ENCODE measurements at places on chromosomes 3 and 15.

GRCh38 chr3:54818942-54819341 is 108.9 kb downstream of the LRTM1 start:
- no peak for DNase-seq

- DNase-seq, result no peak
Measured at GRCh38 chr3:184512621-184513020, 49.0 kb upstream of the EPHB3 start.

DNA sequence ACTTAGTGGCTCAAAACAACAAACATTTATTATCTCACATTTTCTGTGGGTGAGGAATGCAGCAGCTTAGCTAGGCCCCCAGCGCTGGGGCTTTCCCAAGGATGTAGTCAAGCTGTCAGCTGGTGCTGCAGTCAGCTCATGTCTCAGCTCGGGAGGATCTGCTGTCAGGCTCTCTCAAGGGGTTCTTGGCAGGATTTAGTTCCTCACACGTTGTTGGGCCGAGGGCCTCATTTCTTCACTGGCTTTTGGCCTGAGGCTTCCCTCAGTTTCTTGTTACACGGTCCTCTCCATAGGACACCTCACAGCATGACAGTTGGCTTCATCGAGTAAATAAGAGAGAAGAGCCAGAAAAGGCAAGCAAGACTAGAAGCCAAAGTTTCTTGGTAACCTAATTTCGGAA is 13.7 kb upstream of the U2SURP start:
- no peak for DNase-seq

DNA sequence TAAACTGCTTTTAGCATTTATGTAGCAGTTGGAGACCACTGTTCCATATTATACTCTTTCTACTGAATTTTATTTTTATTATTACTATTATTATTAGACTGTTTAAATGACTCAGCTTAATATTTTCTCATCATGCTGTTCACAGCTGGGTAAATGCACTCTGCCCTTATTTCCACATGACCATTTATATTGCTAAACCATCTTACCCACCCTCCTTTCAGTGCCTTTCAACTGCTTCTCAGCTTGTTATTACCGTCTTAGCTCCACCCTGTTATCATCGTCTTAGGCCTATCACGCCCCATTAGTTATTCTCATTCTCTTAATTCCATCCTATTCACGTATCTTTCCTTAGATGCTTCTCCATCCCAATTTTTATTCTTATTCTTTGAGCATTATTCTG is 212.6 kb downstream of the GAP43 start:
- DNase-seq, result no peak

DNA sequence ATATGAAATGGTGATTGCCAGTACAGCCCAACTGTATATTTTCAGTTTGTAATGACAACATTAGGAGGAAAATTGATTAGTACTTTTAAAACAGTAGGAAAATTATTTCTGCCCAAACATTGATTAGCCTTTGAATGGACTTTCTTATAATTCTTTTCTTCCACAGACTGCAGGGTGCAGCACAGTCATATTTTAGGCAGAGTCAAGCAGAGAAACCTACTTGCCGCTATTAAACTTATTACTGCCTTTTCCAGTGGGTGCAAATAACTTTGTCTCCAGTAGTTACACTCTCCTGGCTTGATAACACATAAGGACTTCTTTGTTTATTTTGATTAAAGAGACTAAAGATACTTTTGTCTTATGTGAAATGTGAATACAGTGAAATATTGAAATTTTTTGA is 85.4 kb downstream of the PPM1L start:
- DNase-seq, result no peak
